ENCODE measurements at places on chromosomes 1 and 21.

- DNase-seq = no peak
Observed at GRCh38 chr21:43604505-43605204, 54.6 kb downstream of the HSF2BP start.

GRCh38 chr1:191575746-191576145 lies 582.5 kb upstream of the RGS18 start:
- DNase-seq = no peak

DNA sequence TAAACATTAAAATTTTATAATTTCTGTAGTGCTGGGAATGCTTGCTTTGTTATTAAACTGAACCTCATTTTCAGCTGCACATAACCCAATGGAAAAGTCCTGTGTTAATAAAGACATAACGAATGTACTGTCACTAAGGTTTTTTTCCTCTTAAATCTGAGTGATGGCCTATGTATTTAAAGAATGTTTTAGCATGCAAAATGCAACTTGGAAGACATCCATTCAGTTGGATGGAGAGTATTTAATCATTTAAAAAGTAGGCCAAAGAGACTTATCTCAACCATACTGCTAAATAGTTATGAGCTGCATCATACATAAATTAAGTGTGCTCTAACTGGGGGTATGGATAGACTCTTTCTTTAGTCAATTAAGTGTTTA lies 48.5 kb downstream of the RWDD3 start:
- no peak for DNase-seq

DNA sequence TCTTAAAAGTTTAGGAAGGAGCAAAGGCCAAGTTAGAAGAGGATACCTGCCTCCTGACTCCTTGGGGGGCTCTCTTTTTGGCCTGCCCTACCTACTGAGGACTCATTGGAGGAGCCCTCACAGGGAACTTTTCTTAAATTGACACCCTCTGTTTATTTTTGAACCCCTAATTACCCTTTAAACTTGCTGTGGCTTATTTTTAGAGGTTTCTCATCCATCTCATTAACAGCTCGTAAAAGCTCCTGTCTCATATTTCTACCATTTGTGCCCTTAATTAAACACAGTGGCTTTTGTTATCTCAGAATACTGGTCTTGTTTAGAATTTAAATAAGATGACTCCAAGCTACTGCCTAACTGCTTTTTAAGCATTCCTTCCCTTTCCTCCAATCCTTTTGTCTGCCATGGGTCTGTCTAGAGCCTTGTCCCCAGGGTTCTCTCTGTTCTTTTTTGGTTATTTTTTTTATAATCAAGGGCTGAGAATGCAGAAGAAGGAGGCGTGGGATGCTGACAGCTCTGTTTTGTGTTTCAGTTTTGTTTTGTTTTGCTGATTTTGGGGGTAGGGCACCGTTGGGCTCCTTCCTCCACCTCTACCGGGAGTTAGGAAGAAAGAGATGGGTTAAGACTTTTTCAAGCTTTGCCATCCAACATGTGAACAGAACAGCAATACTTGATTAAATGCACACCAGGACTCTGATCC lies 78.0 kb downstream of the SYT6 start:
- no peak for DNase-seq

DNA sequence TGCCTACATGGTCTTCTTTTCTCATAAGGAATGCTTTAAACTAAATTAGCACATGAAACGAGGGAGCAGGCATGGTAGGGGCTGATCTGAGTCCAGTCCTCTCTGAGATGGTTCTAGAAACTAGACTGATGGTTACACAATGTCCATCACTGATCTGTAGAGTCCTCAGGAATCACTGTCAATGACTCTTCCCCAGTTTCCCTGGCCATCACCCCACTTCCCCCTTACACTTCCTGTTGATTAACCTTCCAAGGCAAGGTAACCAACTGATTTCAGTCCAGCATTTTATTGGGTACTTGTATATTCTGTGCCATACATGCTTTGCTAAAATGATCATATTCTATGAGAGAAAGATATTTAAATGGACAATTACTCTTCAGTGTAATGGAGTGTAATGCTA lies 100.6 kb upstream of the ARTN start:
- DNase-seq = no peak

DNA sequence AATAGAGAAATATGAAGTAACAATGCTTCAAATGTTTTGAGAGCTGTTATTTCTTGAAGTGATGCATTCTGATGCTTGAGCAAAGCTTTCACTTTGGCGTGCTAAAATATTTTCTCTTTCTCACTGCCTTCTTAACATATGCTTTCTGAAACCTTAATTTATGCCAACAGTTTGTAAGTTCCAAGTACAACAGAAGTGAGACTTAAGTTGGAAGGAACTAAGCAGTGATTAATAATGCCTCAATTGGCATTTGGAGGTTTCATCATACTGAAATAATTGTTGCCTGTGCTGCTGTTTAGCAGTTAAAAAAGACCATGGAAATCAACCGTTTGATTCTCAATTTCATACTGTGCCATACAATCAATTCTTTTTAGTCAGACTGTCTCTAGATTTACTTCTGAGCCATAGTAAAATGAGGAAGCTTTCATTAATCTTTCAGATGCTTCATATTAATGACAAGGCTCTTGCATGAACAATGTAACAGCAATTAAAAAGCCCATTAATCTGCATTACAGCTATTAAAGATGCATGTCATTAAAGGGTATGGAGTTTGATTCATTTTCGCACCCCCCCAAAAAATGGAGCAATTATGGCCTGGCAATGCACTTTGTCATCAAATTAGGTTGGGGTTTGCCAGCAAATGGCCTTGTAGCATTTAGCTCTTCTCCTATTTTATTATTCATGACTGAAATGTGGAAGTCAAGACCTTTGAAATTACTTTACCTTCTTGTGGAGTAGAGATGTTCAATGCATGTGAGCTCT lies 375.3 kb downstream of the USH2A start:
- no peak for DNase-seq

DNA sequence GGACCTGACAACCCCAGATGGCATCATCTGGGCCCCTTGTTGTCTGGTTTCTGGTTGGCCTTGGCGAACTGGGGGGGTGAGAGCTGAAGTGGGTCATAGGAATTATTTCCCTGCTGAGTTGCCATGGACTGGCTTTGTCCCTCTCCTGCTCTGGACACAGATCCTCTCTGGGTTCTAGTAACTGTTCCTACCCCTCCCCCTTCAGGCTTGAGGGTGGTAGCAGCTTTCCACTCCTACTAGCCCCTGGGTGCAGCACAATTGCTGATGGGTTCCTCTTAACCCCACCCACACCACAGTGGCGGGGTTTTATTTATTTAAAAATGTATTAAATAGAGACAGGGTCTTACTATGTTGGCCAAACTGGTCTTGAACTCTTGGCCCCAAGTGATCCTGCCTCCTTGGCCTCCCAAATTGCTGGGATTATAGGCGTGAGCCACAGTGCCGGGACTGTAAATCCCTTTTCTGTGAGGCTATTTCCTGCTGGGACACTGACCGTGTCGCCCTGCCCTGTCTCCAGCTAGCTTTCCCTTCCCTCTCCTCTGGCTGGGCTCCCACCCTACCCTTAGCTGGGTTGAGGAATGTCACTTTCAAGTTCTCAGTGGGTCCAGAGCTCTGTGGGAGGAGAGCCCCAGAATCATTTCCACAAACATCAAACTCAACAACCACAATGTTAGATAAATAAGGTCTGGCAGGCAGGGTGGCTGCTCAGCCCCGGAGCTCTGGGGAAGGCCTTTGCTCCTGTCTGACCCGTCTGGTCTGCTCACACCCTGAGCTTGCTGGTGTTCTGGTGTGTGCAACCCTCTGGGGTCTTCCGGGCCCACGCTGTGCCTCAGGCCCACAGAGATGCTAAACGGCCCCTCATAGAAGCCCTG lies 112.7 kb upstream of the WNT4 start:
- no peak for DNase-seq

GRCh38 chr1:38336301-38336923 lies 289.8 kb upstream of the POU3F1 start:
- no peak for DNase-seq

GRCh38 chr1:230204842-230205241 lies 137.8 kb downstream of the GALNT2 start:
- DNase-seq = no peak

DNA sequence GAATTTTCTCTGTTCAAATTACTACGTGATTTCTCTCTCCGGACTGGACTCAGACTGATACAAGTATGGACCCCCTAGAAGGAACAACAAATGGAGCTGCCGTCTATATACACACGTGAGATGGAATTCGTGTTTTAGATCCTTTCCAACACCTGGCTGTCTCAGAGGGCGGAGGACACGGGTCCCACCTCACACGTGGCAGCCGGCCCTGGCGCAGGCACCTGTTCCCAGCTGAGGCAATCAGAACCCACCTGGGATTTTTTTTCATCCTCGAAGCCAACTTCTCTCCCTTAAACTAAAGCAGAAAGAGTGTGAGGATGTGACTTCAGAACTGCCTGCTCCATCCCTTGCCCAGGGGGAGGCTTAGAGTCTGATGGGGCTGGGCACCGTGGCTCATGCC lies 34.1 kb upstream of the SCCPDH start:
- DNase-seq = no peak

- no peak for DNase-seq
Observed at GRCh38 chr1:226692051-226692792, 46.9 kb downstream of the ITPKB start.

- no peak for DNase-seq
Observed at GRCh38 chr21:34812504-34813265, 143.9 kb downstream of the CLIC6 start.

- no peak for DNase-seq
Observed at GRCh38 chr1:230509281-230509977, 83.3 kb upstream of the PGBD5 start.

- no peak for DNase-seq
Observed at GRCh38 chr1:60345621-60346020, 272.1 kb upstream of the C1orf87 start.

- no peak for DNase-seq
Observed at GRCh38 chr1:67710417-67710816, 25.4 kb downstream of the GADD45A start.

DNA sequence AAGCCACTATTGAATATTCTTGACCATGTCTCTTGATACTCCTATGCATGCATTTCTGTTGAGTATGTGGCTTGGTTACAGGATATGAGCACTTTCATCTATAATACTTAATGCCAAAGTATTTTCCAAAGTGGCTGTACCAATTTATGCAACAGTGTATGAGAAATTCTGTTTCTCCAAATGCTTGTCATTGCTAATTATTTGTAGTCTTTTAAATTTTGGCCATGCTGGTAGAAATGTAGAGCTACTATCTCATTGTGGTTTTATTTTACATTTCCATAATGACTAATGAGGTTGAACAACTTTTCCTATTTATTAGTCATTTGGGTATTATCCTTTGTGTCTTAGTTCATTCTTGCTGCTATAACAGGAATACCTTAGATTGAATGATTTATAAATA lies 71.4 kb upstream of the TSPAN2 start:
- no peak for DNase-seq
